ENCODE measurements at places on chromosomes 1 and 21. TPM values are rescaled to one million over a fixed set of nuclear protein-coding genes. Genes with fewer than 3 reads are reported as not detected.
A peak's percentile ranks its signal among the peaks of the same experiment; 100 is the strongest.

Gene PSMB4
- total RNA-seq = 498 TPM

- no peak for DNase-seq
Observed at GRCh38 chr1:156550346-156550745, 22.0 kb downstream of the IQGAP3 start.

- DNase-seq = no peak
Observed at GRCh38 chr1:22225858-22226589, 83.1 kb upstream of the WNT4 start.

GRCh38 chr1:230626232-230626631 lies 16.0 kb upstream of the COG2 start:
- DNase-seq = no peak

Gene EXTL1
- total RNA-seq = 4.1 TPM

Gene SMCP
- not detected for total RNA-seq

Gene LMOD1
- total RNA-seq = 0.49 TPM

DNA sequence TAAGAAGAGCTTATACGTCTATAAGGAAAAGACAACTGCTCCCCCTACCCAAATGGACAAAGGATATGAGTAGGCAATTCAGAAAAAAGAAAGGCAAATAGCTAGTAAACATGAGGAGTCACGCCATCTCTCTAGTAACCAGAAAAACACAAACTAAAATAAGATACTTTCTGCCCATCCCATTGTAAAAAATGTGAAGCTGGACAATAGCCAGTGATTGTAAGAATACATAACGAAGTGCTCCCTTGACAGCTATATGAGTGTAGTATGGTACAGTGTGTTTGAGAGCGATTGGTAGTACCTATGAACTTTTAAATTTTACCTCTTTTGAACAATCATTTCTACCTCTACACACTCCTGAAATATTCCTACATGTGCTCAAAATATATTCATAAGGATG lies 7.5 kb upstream of the GJA8 start:
- no peak for DNase-seq

DNA sequence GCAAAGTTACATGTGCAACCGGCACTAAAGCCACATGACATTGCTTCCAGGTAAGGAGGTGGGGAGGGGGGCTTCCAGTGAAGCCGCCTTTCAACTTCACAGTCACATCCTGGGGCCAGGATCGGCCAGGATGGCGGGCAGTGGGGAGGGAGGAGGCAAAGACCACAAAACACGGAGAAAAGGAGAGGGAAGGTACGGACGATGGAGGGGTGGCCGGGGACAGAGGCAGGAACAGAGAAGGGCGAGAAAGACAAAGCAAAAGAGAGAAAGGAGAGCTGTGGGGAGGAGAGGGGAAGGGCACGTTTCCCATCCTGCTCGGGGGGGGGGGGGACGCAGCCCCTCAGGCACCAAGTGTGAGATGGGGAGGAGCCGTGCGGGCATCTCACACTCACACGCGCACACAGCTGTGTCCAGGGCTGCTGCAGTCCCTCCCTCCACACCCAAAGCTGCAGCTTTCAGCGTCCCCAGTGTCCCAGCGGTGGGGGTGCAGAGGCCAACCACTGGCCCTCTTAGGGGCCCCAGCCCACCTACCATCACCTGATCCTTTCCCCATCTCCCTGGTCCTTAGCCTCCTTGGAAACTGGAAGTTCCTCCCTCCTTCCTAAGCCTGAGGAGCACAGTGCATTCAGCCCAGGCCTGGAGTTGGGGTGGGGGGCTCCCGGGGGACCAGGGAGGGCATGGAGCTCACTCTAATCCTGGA lies 2.4 kb downstream of the SH2D5 start:
- DNase-seq = no peak

Gene FAM78B
- 0.36 TPM for total RNA-seq

Gene OR2T27
- not detected for total RNA-seq

DNA sequence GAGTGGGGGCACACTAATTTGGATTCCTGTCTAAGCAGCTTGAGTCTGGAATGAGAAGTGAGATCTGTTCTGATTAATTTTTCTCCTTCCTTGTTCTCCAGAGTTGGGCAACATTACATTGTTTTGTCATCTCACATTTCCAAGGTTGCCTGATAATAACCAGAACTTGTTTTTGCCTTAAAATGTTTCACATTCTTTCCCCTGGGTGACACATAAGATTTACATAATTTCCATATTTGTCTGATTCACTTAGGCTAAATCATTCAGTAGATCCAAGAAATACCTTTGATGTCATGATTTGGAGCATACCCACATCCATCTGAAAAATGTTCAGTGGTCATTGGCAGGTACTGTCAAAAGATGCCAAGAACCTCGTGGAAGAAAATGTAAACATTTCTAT lies 60.3 kb downstream of the XCL2 start:
- DNase-seq = peak; percentile 44

Gene CHI3L2
- total RNA-seq = 2.6 TPM

Gene KIF2C
- total RNA-seq = 127 TPM

Gene ZNF697
- total RNA-seq = 6.6 TPM

DNA sequence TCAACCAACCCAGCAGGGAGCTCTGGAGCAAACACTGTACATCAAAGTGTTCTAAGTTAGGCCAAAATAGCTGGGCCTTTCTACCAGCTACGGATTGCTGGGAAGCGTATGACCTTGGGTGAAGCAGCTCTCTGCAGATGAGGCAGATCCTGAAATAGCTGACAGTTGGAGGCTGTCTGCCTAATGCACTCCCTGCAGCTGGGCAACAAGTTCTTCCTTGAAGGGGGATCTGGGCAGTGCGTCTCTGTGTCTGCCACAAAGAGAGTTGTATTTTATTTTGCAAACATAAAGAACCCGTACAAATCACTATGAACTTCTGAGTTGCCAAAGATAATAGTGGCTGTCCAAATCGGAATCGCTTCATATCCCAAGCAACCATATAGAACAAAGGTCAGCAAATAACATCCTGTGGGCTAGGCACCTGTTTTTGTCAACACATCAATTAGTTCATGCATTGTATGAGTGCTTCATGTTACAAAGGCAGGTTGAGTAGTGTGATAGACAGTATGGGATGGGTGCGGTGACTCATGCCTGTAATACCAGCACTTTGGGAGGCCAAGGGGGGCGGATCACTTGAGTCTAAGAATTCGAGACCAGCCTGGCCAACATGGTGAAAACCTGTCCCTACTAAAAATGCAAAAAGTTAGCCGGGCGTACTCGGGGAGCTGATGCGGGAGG lies 29.1 kb upstream of the KLF17 start:
- DNase-seq = peak; percentile 43

Gene PTGFR
- 39.9 TPM for total RNA-seq

Gene BMP8A
- not detected for total RNA-seq

Gene LCE6A
- total RNA-seq = not detected

- no peak for DNase-seq
Observed at GRCh38 chr21:45706299-45706698, 62.8 kb downstream of the PCBP3 start.

Gene PTGS2
- 2.4 TPM for total RNA-seq

DNA sequence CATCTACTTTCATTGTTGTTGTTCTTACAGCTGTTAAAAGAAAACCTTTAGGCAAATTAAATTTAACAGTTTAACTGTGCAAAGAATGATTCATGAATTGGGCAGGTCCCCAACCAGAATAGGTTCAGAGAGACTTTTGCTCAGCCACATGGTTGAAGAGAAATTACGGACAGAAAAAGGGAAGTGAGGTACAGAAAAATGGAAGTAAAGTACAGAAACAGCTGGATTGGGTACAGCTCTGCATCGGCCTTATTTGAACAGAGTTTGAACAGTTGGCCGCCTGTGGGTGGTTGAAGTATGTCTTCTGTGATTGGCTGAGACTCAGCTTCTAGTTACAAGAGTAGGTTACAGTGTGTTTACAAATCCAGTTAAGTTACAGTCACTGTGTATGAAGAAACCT lies 210.1 kb downstream of the FGGY start:
- peak; percentile 57 for DNase-seq

GRCh38 chr21:27173053-27173452 lies 206.2 kb upstream of the ADAMTS5 start:
- no peak for DNase-seq

GRCh38 chr21:31983120-31983519 lies 110.3 kb downstream of the HUNK start:
- no peak for DNase-seq

- peak; percentile 71 for DNase-seq
Observed at GRCh38 chr1:24411963-24412362, 1.6 kb downstream of the STPG1 start.

Gene ELAPOR1
- 0.29 TPM for total RNA-seq

Gene LCA5L
- 0.96 TPM for total RNA-seq

Gene DMBX1
- total RNA-seq = not detected

GRCh38 chr1:179742717-179743678 lies at the start of gene FAM163A:
FAM163A (plus strand) TSS chr1:179743291; CDS start chr1:179813098, 69,807 bp downstream.
- DNase-seq = no peak

DNA sequence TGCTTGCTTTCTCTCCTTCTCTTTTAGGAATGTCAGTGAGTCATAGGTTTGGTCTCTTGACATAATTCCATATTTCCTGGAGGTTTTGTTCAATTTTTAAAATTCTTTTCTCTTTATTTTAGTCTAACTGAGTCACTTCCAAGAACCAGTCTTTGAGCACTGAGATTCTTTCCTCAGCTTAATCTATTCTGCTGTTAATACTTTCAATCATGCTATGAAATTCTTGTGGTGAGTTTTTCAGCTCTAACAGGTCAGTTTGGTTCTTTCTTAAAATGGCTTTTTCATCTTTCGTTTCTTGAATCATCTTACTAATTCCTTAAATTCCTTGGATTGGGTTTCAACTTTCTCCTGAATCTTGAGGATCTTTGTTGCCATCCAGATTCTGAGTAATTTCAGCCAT lies 321.0 kb downstream of the PTBP2 start:
- peak; percentile 16 for DNase-seq

Gene GPBP1L1
- total RNA-seq = 105 TPM

- DNase-seq = peak; percentile 60
Observed at GRCh38 chr1:199551967-199552565, 475.4 kb upstream of the NR5A2 start.

Gene PRCC
- 25.0 TPM for total RNA-seq

DNA sequence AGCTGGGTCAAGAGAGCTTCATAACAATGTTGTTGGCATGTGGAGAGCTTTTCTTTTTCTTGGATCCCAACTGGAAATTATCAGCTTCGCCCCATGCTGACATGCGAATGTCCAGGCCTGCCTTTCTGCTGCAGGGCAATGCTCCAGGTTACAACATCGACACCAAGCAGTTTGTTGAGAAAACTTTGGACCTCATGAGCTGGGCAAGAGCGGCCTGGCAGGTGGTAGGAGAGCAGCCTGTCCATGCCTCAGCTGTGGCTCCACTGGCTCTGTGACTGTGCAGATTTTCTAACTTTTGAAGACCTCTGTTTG lies 41.4 kb downstream of the MTARC1 start:
- no peak for DNase-seq

DNA sequence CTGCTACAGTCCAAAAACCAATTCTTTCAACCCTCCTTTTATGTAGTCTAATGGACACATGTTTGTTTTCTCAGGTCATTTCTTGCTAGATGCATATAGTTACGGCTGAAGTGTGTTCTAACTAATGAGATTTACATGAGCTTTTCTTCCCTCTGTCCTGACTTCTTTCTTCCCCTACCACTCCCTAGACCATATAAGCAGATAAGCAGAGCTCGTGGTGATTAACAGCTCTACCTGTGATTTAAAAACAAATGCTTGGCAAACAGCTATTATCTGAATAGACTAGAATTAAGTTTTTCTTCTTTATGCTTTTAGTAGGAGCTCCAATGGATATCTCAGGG lies 18.6 kb downstream of the KHDRBS1 start:
- no peak for DNase-seq

DNA sequence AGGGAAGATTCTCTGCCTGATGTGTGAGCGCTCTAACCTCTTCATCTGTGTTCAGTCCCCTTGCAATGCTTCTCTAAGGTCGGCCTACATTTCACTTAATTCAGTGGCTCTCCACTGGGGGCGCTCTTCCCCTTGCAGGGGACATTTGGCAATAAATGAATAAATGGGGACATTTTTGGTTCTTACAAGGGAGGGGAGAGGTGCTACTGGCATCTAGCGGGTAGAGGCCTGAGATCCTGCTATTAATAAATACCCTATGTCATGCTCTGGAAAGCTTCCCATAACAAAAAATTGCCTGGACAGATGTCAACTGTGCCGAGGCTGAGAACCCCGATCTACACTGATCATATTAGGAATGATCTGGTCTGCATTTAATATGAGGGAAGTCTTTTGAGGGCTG lies 25.9 kb upstream of the DNAJC11 start:
- DNase-seq = peak; percentile 53

GRCh38 chr1:32215629-32216480 lies 6.3 kb downstream of the TMEM234 start:
- DNase-seq = peak; percentile 64

DNA sequence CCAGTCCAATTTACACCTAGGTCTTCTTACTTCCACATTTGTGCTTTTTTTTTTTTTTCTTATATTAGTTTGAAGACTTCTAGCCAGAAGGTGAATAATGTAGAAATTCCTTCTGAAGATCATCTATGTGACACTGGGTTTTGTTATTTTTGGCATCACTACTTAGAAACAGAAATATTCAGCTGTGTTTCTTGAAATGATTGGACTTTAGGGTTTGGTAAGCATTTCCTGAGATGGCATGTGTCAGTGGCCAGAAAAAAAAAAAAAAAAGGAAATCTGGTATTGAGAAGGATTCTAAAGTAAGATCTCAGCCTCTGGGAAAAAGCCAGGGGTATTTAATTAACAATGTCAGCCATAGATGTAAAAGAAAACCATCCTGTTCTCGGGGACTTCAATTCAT lies 43.4 kb upstream of the LRRC8C start:
- DNase-seq = peak; percentile 19

DNA sequence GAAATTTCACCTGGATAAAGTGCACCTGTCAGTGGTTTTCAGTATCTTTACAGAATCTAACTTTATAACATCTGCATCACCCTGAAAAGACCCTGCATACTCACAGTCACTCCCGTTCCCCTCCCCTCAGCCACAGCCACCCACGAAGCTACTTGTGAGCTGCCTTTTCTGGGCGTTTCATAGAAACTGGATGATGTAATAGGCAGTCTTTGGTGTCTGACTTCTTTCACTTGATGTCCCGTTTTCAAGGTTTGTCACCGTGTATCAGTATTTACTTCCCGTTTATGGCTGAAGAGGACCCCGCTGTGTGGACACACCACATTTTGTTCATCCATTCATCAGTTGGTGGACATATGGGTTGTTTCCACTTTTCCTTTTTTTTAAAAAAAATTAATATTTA lies 47.8 kb upstream of the LRRC3 start:
- DNase-seq = peak; percentile 12

DNA sequence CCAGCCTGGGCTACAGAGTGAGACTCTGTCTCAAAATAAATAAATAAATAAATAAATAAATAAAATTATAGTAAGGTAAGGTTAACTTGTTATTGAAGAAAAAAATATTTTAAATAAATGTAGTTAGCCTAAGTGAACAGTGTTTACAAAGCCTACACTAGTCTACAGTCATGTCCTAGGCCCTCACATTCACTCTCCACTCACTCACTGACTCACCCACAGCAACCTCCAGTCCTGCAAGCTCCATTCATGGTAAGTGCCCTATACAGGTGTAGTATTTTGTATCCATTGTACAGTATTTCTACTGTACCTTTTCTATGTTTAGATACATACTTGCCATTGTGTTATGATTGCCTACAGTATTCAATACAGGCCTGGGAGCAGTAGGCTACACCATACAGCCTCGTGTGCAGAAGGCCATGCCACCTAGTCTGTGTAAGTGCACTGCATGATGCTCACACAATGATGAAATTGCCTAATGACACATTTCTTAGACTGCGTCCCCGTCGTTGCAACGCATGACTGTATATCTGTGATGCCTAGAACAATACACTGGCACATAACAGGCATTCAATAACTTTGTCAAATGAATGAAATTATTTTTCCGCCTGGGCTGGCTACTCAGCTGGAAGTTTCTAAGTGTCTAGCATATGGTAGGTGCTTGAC lies 14.8 kb downstream of the KCNN3 start:
- no peak for DNase-seq

Gene PPIAL4G
- total RNA-seq = not detected
